ENCODE measurements at places on chromosomes 4 and X.

DNA sequence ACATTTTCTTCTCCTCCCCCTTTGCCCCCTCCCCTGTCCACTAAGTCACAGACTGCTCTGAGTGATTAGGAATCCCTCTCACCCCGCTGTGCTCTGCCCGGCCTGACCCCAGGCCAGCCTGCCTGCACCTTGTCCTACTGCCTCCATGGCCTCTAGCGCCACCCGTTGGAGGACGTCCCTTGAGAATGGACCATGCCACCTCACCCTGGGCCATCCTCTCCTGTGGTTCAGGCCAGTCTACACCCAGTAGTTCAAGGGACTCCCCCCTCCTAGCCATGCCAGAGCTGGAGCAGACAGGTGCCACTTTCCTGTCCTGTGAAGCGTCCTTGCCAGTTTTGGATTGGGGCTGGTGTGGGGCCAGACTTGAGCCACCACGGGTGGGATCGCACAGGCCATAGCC lies 9.7 kb upstream of the IRAK1 start:
- DNase-seq, result no peak

GRCh38 chr4:164571593-164572390 lies 182.1 kb upstream of the SMIM31 start:
- DNase-seq, result no peak

GRCh38 chrX:57417827-57418226 lies 131.3 kb downstream of the FAAH2 start:
- no peak for DNase-seq

DNA sequence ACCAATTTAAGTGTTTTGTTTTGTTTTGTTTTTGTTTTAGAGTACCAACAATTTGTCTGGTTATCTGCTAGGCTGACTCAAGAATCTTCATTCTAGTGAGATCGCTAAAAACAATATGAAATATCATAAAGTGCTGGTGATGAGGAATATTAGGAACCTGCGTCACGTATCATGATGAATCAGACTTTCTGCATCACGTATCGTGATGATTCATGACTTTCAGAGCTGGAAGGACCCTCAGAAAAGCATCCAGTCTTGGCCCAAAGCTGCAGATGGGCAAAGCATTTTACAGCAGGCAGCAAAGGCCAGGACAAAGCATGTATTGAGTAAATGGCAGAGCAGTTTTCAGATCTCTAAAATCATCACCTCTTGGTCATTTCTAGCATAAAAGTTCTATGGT lies 278.0 kb upstream of the BOD1L1 start:
- no peak for DNase-seq

DNA sequence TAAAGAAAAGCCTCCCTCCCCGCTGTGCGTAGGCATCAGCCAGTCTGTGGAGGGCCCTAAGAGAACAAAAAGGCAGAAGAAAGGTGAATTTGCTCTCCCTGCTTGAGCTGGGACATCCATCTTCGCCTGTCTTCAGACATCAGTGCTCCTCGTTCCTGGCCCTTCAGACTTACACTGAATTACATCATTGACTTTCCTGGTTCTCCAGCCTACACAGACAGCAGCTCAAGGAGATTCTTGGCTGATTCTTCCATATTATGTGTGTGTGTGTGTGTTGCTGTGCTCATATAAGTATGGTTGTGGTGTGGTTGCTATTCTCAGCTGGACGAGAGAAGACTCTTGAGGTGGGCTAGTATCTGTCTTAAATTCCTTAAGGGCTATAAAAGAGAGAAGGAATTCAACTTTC lies 35.5 kb upstream of the CD99L2 start:
- no peak for DNase-seq

DNA sequence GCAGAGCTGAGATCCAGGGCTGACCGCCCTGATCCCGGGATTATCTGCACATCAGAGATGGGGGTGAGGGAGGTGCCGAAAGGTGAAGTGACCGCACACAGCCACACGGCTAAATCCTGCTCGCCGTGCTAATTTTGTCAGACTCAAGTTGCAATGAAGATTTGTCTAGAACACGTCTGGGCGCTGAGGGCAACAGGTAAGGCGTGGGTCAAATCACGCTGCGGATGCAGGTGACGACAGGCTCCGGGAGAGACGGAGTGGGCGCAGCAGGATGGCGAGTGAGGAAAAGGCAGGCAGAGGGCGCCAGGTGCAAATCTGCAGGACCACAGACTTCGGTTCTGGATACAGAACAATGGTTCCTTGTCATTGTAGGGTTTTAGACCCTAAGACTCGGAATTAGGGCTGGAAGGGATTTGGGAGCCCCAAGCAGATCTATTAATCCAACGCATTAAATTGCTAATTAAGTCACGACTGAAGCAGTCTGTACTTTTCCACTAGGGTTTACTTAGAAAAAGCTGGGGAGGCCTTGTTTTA lies 1.9 kb upstream of the TBC1D14 start:
- DNase-seq, result no peak

- no peak for DNase-seq
Observed at GRCh38 chrX:54714424-54714823, 83.6 kb downstream of the ITIH6 start.

- peak; percentile 35 for DNase-seq
Observed at GRCh38 chrX:118254611-118255010, 91.3 kb upstream of the WDR44 start.

- DNase-seq, result peak; percentile 86
Observed at GRCh38 chr4:143336781-143337599, at the start of gene GAB1. Gene GAB1 (plus strand): TSS chr4:143336876. CDS start chr4:143337189, 313 bp downstream.

- DNase-seq, result no peak
Observed at GRCh38 chr4:84220990-84221389, 278.1 kb downstream of the NKX6-1 start.
